ENCODE measurements at places on chromosomes 7 and 10. TPM values are rescaled to one million over a fixed set of nuclear protein-coding genes. Genes with fewer than 3 reads are reported as not detected.

NKX6-2 gene
- total RNA-seq, result not detected

PAPSS2 gene
- total RNA-seq, result 104 TPM

PNLIPRP1 gene
- not detected for total RNA-seq

NEUROG3 gene
- not detected for total RNA-seq

SLC26A5 gene
- under 0.01 TPM for total RNA-seq

STEAP1B gene
- total RNA-seq, result 25.3 TPM

MYO3A gene
- total RNA-seq, result not detected

CTTNBP2 gene
- not detected for total RNA-seq

A1CF gene
- total RNA-seq, result not detected

MDFIC gene
- 36.6 TPM for total RNA-seq

IL6 gene
- 2.1 TPM for total RNA-seq

MMS19 gene
- total RNA-seq, result 78.1 TPM

CYP3A4 gene
- not detected for total RNA-seq

ACBD5 gene
- 27.9 TPM for total RNA-seq

TMEM213 gene
- total RNA-seq, result not detected

MGAM2 gene
- not detected for total RNA-seq

MMP21 gene
- not detected for total RNA-seq

PON1 gene
- total RNA-seq, result under 0.01 TPM

PILRA gene
- 0.06 TPM for total RNA-seq

SLC29A4 gene
- total RNA-seq, result 3.0 TPM
